ENCODE measurements at places on chromosomes 7 and 10.

- H3K36me3 ChIP-seq: no peaks in the 10 kb centered on the region
- peak overlapping the region; percentile 90 for H3K27ac ChIP-seq
- H3K4me1 ChIP-seq: peaks cover 18% of the 10 kb centered on the region
- DNase-seq: no peak
- no peaks in the 10 kb centered on the region for H3K27me3 ChIP-seq
Measured at GRCh38 chr10:73168465-73168803, 515 bp downstream of the FAM149B1 start.

GRCh38 chr7:17725821-17726220 lies 214.5 kb downstream of the SNX13 start:
- no peak overlapping the region for H3K27ac ChIP-seq
- no peaks in the 10 kb centered on the region for H3K4me1 ChIP-seq
- no peaks in the 10 kb centered on the region for H3K27me3 ChIP-seq
- no peak for DNase-seq
- H3K36me3 ChIP-seq: no peaks in the 10 kb centered on the region
- no peak overlapping the region for H3K4me3 ChIP-seq

GRCh38 chr10:119132521-119133345 lies 28.8 kb downstream of the DENND10 start:
- DNase-seq: no peak
- H3K4me3 ChIP-seq: no peak overlapping the region
- H3K27ac ChIP-seq: no peak overlapping the region
- peaks cover 3% of the 10 kb centered on the region for H3K36me3 ChIP-seq
- H3K27me3 ChIP-seq: no peaks in the 10 kb centered on the region

- H3K27me3 ChIP-seq: no peaks in the 10 kb centered on the region
- DNase-seq: no peak
- H3K36me3 ChIP-seq: no peaks in the 10 kb centered on the region
- no peaks in the 10 kb centered on the region for H3K4me1 ChIP-seq
- H3K4me3 ChIP-seq: no peak overlapping the region
- H3K27ac ChIP-seq: no peak overlapping the region
Measured at GRCh38 chr10:16652154-16652553, 130.5 kb upstream of the C1QL3 start.

GRCh38 chr10:133163889-133164815 lies 4.1 kb downstream of the KNDC1 start:
- H3K27ac ChIP-seq: no peak overlapping the region
- H3K4me1 ChIP-seq: peaks cover 13% of the 10 kb centered on the region
- H3K27me3 ChIP-seq: peaks cover 15% of the 10 kb centered on the region
- H3K4me3 ChIP-seq: no peak overlapping the region
- H3K36me3 ChIP-seq: no peaks in the 10 kb centered on the region

GRCh38 chr7:51046482-51046881 lies 263.8 kb upstream of the GRB10 start:
- H3K4me3 ChIP-seq: no peak overlapping the region
- H3K27ac ChIP-seq: no peak overlapping the region
- no peak for DNase-seq

DNA sequence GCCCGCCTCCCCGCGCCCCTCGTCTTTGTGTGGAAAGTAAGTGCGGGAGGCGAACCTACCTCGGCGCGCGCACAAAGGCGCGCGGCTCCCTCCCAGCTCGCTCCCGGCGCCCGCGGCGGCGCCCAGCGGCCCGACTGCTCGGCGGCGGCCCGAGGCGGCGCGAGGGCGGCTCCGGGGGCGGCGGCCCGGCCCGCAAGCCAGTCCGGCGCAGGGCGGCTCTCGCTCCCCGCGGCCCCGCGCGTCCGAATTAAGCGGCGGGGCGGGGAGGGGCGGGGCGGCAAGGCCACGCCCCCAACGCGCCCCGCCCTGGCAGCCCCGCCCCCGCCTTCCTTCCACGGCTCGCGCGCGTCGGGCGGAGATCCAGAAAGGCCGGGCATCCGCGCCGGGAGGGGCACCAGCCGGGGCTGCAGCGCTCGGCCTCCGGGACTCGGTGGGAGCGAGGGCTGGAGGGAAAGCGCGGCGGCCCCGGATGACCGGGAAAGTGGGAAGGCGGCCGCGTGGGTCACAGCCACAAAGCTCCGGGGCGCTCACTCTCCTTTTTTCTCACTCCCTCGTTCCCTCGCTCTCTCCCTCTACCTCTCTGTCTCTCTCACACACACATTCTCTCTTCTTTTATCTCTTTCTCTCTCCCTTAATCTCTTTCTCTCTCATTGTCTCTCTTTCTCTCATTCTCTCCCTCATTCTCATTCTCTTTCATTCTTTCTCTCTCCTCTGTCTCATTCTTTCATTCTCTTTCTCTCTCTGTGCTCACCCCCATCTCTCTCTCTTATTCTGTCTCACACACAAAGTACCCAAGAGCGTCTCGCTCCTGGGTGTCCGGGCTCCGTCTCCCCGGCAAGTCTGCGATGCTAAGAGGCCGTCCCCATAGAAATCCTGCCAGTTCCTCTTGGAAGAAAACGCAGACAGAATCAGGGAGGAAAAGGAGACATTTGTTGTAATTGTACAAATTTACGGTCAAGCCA lies 170.2 kb downstream of the FAM107B start:
- H3K27ac ChIP-seq: peak overlapping the region; percentile 61
- H3K36me3 ChIP-seq: peaks cover 1% of the 10 kb centered on the region
- peak overlapping the region; percentile 70 for H3K4me3 ChIP-seq
- H3K27me3 ChIP-seq: no peaks in the 10 kb centered on the region
- H3K4me1 ChIP-seq: peaks cover 53% of the 10 kb centered on the region

- H3K27me3 ChIP-seq: no peaks in the 10 kb centered on the region
- H3K36me3 ChIP-seq: no peaks in the 10 kb centered on the region
- no peaks in the 10 kb centered on the region for H3K4me1 ChIP-seq
- no peak overlapping the region for H3K4me3 ChIP-seq
Measured at GRCh38 chr7:157977717-157978496, 609.7 kb downstream of the PTPRN2 start.

GRCh38 chr7:115056019-115056418 lies 134.1 kb downstream of the MDFIC start:
- H3K4me3 ChIP-seq: no peak overlapping the region
- no peaks in the 10 kb centered on the region for H3K27me3 ChIP-seq
- no peak overlapping the region for H3K27ac ChIP-seq
- no peaks in the 10 kb centered on the region for H3K4me1 ChIP-seq

- DNase-seq: peak; percentile 17
- no peak overlapping the region for H3K4me3 ChIP-seq
- no peaks in the 10 kb centered on the region for H3K27me3 ChIP-seq
- no peaks in the 10 kb centered on the region for H3K36me3 ChIP-seq
- H3K27ac ChIP-seq: no peak overlapping the region
- H3K4me1 ChIP-seq: no peaks in the 10 kb centered on the region
Measured at GRCh38 chr10:77041636-77042258, 595.9 kb downstream of the KCNMA1 start.

- H3K4me1 ChIP-seq: peaks cover 72% of the 10 kb centered on the region
- H3K36me3 ChIP-seq: peaks cover 16% of the 10 kb centered on the region
- peak overlapping the region; percentile 45 for H3K27ac ChIP-seq
Measured at GRCh38 chr10:96243296-96243695, 28.1 kb downstream of the BLNK start.

GRCh38 chr7:3464900-3465622 lies 164.0 kb downstream of the SDK1 start:
- H3K27ac ChIP-seq: no peak overlapping the region
- no peak overlapping the region for H3K4me3 ChIP-seq
- no peak for DNase-seq
- H3K36me3 ChIP-seq: no peaks in the 10 kb centered on the region
- peaks cover 4% of the 10 kb centered on the region for H3K27me3 ChIP-seq

GRCh38 chr10:118590334-118590733 lies 5.1 kb downstream of the PRLHR start:
- DNase-seq: no peak
- H3K4me1 ChIP-seq: no peaks in the 10 kb centered on the region
- H3K4me3 ChIP-seq: no peak overlapping the region
- peaks cover 11% of the 10 kb centered on the region for H3K27me3 ChIP-seq

- peak overlapping the region; percentile 99 for H3K27ac ChIP-seq
- H3K27me3 ChIP-seq: no peaks in the 10 kb centered on the region
- peak overlapping the region; percentile 57 for H3K4me3 ChIP-seq
Measured at GRCh38 chr7:142798451-142799436, 28.0 kb downstream of the PRSS2 start.

GRCh38 chr7:50682079-50682478 lies 100.6 kb downstream of the GRB10 start:
- peaks cover 8% of the 10 kb centered on the region for H3K4me1 ChIP-seq
- H3K27ac ChIP-seq: no peak overlapping the region
- no peak overlapping the region for H3K4me3 ChIP-seq
- H3K27me3 ChIP-seq: no peaks in the 10 kb centered on the region
- DNase-seq: no peak

Measured in B cell (primary cell).